ENCODE measurements at places on chromosomes 12 and 14.

- H3K36me3 ChIP-seq: no peaks in the 10 kb centered on the region
- no peaks in the 10 kb centered on the region for H3K27me3 ChIP-seq
- H3K4me3 ChIP-seq: no peak overlapping the region
- H3K4me1 ChIP-seq: peaks cover 3% of the 10 kb centered on the region
- H3K27ac ChIP-seq: peak overlapping the region; percentile 80
Measured at GRCh38 chr12:123070267-123071081, 80.4 kb downstream of the PITPNM2 start.

- DNase-seq: no peak
- no peak overlapping the region for H3K27ac ChIP-seq
- H3K4me3 ChIP-seq: no peak overlapping the region
- H3K4me1 ChIP-seq: no peaks in the 10 kb centered on the region
Measured at GRCh38 chr12:79595273-79595672, 95.5 kb downstream of the PAWR start.

- H3K4me3 ChIP-seq: no peak overlapping the region
- DNase-seq: no peak
- no peak overlapping the region for H3K27ac ChIP-seq
- peaks cover 27% of the 10 kb centered on the region for H3K36me3 ChIP-seq
- no peaks in the 10 kb centered on the region for H3K4me1 ChIP-seq
Measured at GRCh38 chr14:92626041-92626440, 112.5 kb downstream of the RIN3 start.

DNA sequence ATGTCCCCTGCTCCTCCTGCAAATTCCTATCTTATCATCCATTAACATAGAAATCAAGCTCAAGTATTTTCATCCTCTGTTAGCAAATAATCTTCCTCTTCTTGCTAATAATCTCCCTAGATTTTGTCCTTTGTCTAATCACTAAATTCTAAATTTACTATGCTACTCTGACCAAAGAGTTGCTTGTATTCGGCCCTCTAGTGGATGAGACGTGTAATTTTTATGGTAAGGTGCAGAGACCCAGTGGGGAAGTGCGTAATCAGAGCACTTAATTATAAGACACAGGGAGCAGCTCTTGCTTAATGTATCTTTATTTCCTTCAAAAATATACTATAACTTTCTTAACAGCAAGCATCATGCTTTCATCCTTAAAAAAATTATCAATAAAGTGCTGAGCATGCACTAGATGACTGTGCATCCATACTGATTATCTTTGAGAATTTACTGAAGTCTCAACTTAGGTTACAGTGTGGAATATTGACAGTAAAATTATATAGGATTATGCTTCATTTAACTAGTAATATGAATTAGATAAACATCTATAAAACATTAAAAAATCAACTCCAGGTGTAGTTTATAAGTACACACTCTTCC is 212.6 kb downstream of the SLC16A7 start:
- H3K4me1 ChIP-seq: no peaks in the 10 kb centered on the region
- peak; percentile 49 for DNase-seq
- no peaks in the 10 kb centered on the region for H3K27me3 ChIP-seq

DNA sequence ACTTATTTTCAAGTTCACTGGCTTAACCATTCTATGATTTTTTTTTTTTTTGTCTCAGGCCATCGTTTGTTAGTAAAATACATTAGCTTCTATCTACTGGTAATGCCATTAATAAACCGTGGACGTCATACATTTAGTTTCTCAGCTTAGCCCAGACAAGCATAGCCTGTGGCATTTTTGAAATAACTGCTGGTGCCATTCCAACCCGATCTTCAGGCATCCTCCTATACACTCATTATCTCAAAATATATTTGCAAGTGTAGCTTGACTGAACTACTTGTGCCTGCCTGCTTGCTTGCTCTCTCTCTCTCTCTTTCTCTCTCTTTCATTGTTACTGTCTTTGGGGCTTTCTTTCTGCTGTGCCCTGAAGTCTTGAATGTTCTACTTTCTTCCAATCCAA is 12.7 kb upstream of the MBIP start:
- H3K36me3 ChIP-seq: no peaks in the 10 kb centered on the region
- H3K4me3 ChIP-seq: no peak overlapping the region
- DNase-seq: no peak
- no peak overlapping the region for H3K27ac ChIP-seq
- H3K27me3 ChIP-seq: no peaks in the 10 kb centered on the region

- H3K4me1 ChIP-seq: no peaks in the 10 kb centered on the region
- peak; percentile 29 for DNase-seq
- H3K27ac ChIP-seq: peak within 1 kb of the TSS; percentile 79
- H3K4me3 ChIP-seq: peak within 1 kb of the TSS; percentile 17
- no peaks in the 10 kb centered on the region for H3K36me3 ChIP-seq
- H3K27me3 ChIP-seq: no peaks in the 10 kb centered on the region
Measured at GRCh38 chr12:14961466-14962152, at the start of gene ARHGDIB. Gene ARHGDIB, minus strand, starts transcription at chr12:14961601. Its CDS starts 10,889 bp downstream, at chr12:14950712.

- no peak for DNase-seq
- H3K4me3 ChIP-seq: no peak overlapping the region
- H3K27ac ChIP-seq: no peak overlapping the region
Measured at GRCh38 chr14:101031721-101032120, 128.2 kb upstream of the RTL1 start.

GRCh38 chr12:117298191-117298590 is 63.2 kb downstream of the NOS1 start:
- DNase-seq: no peak
- no peaks in the 10 kb centered on the region for H3K27me3 ChIP-seq
- no peak overlapping the region for H3K27ac ChIP-seq
- H3K36me3 ChIP-seq: no peaks in the 10 kb centered on the region

DNA sequence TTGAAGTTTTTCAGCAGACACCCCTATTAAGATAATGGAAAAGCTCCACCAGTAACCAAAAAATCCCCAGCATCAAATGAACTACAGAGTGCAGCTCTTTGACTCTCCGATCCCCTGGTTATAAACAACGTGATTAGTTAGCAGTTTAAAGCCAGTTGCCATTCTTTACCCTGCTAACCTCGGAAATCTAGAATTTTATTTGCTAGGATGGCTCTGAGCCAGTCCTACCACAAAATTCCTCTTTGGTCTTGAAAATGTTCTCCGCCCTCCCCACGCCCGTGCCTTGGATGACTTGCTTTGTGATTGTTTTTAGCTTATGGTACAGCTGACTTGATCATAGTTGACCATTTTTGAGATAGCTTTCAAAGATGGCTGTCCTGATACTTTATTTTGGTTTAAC is 1.2 kb downstream of the KLHDC2 start:
- peaks cover 18% of the 10 kb centered on the region for H3K4me1 ChIP-seq
- peak overlapping the region; percentile 100 for H3K27ac ChIP-seq
- DNase-seq: peak; percentile 22
- no peaks in the 10 kb centered on the region for H3K36me3 ChIP-seq
- H3K27me3 ChIP-seq: no peaks in the 10 kb centered on the region

- no peaks in the 10 kb centered on the region for H3K4me1 ChIP-seq
- H3K27ac ChIP-seq: no peak overlapping the region
- no peak overlapping the region for H3K4me3 ChIP-seq
- no peaks in the 10 kb centered on the region for H3K36me3 ChIP-seq
- DNase-seq: peak; percentile 68
- H3K27me3 ChIP-seq: no peaks in the 10 kb centered on the region
Measured at GRCh38 chr12:219891-220352, 6.0 kb upstream of the SLC6A12 start.

- H3K27me3 ChIP-seq: no peaks in the 10 kb centered on the region
- no peak overlapping the region for H3K4me3 ChIP-seq
- H3K27ac ChIP-seq: no peak overlapping the region
- DNase-seq: no peak
Measured at GRCh38 chr14:91339671-91340369, 77.8 kb downstream of the CCDC88C start.

- H3K4me1 ChIP-seq: no peaks in the 10 kb centered on the region
- no peaks in the 10 kb centered on the region for H3K36me3 ChIP-seq
- no peak overlapping the region for H3K4me3 ChIP-seq
- H3K27me3 ChIP-seq: no peaks in the 10 kb centered on the region
- DNase-seq: no peak
- H3K27ac ChIP-seq: no peak overlapping the region
Measured at GRCh38 chr12:12779529-12779928, 5.9 kb upstream of the APOLD1 start.

DNA sequence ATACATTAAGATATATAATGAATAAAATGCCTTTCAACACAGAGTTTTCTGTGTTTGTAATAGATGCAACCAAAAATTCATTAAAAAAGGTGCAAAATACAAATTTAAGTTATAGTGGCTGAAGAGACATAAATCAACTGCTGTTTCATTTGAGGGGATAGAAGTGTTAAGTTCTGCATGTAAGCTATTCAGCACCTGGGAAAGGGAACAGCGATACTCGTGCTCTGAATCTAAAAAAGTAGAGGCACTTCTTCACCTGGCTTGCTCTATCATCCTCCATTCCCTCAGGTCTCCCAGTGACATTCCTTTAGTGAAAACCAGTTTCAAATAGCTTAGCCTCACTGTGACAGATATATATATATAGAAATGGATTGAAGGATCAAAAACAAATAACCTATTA is 222.6 kb downstream of the ACSS3 start:
- H3K27ac ChIP-seq: no peak overlapping the region
- H3K27me3 ChIP-seq: no peaks in the 10 kb centered on the region
- H3K4me3 ChIP-seq: no peak overlapping the region
- H3K4me1 ChIP-seq: no peaks in the 10 kb centered on the region

- peaks cover 17% of the 10 kb centered on the region for H3K36me3 ChIP-seq
- no peaks in the 10 kb centered on the region for H3K27me3 ChIP-seq
- no peaks in the 10 kb centered on the region for H3K4me1 ChIP-seq
- H3K4me3 ChIP-seq: no peak overlapping the region
Measured at GRCh38 chr12:54409267-54409666, 9.8 kb downstream of the ITGA5 start.

All from lung (tissue), 17 donors.